HS-27A (cell line): ENCODE measurements at places on chromosomes 3 and 15.

- DNase-seq, result no peak
Measured at GRCh38 chr3:9862391-9863057, 17.5 kb downstream of the CIDEC start.

DNA sequence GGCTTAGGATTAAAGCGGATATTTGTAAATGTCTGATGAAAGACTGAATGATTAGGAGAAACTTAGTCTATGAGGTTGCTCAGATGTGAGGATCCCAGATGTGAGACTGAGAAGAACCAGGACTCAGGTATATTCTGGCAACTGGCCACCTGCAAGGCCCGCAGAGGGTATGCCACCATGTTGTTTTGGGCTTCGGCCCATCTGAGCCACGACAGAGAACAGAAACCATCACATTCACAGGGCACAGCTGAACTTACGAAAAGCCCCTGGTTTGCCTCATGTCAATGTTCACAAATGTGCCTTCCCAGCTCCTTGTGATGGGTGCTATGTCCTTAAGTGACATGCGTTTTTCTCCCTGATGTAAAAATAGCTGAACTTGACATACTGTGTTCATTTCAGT, 412.5 kb upstream of the RORA start:
- no peak for DNase-seq

- no peak for DNase-seq
Measured at GRCh38 chr3:171401432-171401831, 58.8 kb downstream of the TNIK start.

DNA sequence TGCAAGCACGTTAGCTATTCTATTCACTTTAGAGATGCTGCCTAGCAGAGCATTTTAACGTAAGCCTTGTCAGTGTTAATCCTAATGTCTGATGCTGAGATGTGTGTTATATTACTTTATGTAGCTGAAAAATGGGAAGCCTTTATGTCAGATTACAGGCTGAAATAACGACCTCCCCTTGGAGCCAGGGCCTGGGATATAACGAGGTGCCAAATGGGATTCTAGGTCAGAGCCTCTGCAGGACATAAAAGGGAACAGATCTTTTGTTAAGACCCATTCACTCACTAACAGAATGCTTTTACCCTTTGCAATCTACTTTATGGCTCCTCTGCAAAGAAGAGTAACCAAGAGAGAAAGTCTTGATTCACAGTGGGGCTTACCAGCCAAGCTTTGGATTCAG, 815.5 kb upstream of the CFAP20DC start:
- DNase-seq, result no peak

- DNase-seq, result no peak
Measured at GRCh38 chr3:55512571-55513343, 25.7 kb upstream of the WNT5A start.

DNA sequence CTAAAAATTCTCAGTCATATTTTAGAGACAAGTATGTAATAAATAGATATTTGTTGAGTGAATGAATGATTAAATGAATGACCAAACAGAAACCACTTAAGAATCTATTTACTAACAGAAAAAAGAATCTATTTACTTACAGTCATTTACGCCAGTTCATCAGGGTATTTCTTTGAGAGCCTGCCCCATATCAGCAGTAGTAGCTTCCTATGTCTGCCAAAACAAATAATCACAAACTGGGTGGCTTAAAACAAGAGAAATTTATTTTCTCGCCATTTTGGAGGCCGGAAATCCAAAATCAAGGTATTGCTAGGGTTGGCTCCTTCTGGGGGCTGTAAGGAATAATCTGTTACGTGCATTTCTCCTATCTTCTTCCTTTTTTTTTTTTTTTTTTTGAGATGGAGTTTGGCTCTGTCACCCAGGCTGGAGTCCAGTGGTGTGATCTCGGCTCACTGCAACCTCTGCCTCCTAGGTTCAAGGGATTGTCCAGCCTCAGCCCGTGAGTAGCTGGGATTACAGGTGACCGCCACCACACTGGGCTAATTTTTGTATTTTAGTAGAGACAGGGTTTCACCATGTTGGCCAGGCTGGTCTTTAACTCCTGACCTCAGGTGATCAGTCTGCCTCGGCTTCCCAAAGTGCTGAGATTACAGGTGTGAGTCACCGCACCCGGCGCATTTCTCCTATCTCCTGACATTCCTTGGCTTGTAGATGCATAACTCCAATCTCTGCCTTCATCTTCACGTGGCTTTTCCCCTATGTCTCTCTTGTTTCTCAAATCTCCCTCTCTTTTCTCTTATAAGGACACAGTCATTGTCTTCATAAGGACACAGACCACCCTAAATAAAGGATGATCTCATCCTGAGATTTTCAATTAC, 65.2 kb upstream of the SPPL2A start:
- no peak for DNase-seq

DNA sequence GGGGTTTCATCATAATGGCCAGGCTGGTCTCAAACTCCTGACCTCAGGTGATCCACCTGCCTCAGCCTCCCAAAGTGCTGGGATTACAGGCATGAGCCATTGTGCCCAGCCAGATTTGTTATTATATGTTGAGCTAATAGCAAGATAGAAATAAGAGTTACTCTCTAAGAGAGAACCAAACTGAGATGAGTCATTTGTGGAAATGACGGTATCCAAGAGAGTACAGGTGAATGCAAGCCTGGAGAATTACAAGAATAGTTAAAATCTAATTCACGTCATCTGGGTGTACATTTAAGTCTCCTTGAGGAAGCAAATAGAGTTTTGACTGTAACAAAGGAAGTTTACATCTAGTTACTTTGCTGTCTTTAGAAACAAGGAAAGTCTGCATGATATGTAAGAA, 12.0 kb upstream of the CDIN1 start:
- DNase-seq, result no peak

DNA sequence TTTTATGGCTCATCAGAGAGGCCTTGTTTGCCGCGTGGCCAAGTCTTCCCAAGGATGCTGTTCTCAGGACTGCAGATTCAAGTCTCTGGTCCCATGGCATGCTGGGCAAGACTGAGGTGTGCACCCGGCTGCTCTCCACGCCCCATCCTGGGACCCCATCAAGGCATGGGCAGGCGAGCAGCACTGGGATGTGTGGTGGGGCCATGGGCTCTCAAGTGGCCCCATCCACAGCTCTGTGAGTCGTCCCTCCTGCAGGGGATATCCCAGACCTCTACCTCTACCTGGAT, 13.1 kb upstream of the GP9 start:
- no peak for DNase-seq

DNA sequence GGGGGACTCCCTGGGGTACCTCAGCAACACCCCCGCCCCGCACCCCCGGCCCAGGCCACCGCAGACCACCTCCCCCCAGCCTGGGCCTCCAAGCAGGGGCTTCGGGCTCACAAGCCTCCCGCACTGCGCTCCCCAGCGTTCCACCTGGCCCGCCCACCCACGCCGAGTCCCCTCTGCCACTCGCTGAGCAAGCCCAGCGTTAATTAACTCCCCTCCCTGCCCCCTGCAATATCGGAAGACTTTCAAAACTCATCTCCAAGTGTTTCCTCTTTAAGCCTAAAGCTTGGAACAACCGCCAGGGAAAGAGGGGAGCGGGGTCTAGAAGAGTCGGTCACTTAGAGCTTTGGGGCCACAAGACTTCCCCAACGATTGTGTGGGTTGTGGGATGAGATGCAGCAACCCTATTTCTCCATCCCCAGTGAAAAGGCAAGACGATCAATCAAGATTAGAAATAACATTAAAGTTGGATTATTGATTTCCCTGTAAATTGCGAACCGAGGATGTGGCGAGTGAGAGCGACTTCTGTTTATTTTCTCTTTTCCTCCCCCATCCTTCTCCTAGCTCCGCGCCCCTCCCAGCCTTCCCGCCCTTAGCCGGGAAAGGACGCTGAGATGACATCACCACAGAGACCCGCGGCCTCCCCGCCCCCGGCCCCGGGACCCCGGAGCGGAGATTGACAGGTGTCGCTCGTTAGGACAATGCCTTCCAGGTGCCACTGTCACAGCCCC, 30.2 kb downstream of the NR2F2 start:
- DNase-seq, result no peak

GRCh38 chr3:157317895-157318294, 118.8 kb upstream of the PTX3 start:
- no peak for DNase-seq

GRCh38 chr3:105755121-105755886, 113.5 kb downstream of the CBLB start:
- no peak for DNase-seq

DNA sequence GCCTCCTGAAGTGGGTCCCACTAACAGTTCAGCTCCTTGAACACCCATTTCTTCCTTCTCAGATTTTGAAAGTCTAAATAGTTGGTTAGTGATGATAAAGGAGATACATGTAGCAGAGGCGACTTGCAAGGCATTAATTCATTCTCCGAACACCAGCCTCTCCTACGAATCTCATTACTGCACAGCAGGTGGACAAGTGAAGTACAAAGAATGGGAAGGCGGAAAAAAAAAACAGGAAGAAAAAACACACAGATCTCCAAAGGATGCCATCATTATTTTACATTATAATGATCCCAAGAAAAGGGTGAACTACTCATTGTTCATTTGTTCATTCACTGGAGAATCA, 276.5 kb downstream of the MAGI1 start:
- no peak for DNase-seq

GRCh38 chr15:69061414-69061842, 46.9 kb downstream of the NOX5 start:
- no peak for DNase-seq

GRCh38 chr3:117565777-117566176, 856.2 kb downstream of the TUSC7 start:
- DNase-seq, result no peak

- DNase-seq, result no peak
Measured at GRCh38 chr15:39230205-39230907, 350.5 kb upstream of the THBS1 start.

DNA sequence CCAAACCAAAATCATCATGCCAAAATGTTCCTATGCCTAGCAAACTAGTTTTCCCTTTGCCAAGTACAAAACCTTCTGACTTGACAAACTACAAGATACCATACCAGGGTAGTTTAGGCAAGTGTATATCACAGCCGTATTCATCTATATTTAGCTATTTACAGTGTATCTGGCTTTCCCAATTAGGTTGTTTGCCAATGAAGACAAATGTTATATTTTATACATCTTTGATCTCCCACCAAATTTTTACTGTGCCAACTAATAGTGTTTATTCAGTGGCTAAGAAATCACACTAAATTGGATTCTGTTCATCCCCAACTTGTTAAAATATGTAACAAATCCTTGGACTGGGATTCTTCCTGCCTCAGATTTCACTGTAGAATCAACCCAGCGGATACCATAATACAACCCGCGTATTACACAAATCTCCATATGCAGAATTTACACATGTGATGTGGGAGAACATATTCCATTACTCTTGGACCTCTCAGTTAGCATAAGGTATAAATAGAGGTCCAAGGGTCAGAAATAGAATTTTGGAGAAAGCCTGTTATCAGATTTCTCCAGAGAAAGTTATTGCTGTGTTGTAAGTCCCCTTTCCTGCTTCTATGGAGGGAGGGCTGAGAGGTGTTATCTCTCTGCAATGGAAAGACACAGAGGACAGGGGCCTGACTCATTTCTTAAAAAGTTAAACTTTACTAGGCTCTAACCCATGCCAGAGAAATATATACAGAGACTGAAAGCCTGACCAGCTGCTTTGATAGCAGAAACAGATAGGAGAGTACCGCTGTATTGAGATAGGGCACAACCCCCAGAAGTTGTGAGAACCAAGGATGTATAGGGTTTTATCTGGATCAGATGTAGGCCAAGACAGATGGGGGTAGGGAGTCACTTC, 467.0 kb downstream of the FGF12 start:
- no peak for DNase-seq

- peak; percentile 81 for DNase-seq
Measured at GRCh38 chr15:59221511-59222505, 15.2 kb downstream of the LDHAL6B start.

- DNase-seq, result no peak
Measured at GRCh38 chr3:62611541-62612240, 238.3 kb upstream of the FEZF2 start.
